Stimulated activated CD4-positive, alpha-beta T cell treated with anti-CD3 and anti-CD28 coated beads, Interleukin-2, amount 100 ng/mL, for 48 hours (primary cell): ENCODE measurements at places on chromosomes 11 and 22.
A peak's percentile ranks its signal among the peaks of the same experiment; 100 is the strongest.

DNA sequence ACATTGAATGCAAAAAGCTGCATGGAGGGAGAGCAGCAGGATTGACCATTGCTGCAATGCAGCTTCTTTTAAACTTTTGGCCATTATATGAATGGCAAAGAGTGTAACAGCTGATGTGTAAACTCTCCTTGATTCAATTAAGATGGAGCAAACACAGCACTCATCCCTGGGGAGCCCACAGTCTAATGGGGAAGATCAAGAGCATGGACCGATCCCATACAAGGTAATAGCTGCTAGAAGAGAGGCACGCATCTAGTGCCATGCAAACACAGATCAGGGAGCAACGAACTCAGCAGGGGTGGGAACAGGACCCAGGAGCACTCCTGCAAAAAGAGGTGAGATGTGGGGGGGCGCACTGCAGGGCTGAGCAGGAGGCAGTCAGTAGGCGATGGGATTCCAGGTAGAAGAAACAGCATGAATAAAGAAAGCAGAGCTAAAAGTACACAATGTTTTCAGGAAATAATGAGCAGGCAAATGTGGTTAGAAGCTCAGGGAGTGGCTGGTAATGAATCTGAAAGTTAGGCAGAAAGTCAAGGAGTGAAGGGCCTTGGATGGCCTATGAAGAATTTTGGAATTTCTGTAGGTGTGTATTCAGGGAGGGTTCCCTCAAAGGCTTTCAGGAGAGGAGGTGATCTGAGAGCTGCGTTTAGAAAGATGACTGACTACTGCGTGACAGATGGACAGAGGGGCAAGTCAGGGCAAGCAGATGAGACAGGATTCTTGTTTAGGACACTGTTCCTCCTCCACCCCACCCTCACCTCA is 17.2 kb upstream of the BMAL1 start:
- no peak for DNase-seq

GRCh38 chr22:42272431-42272999 is 2.1 kb upstream of the TCF20 start:
- DNase-seq = no peak

DNA sequence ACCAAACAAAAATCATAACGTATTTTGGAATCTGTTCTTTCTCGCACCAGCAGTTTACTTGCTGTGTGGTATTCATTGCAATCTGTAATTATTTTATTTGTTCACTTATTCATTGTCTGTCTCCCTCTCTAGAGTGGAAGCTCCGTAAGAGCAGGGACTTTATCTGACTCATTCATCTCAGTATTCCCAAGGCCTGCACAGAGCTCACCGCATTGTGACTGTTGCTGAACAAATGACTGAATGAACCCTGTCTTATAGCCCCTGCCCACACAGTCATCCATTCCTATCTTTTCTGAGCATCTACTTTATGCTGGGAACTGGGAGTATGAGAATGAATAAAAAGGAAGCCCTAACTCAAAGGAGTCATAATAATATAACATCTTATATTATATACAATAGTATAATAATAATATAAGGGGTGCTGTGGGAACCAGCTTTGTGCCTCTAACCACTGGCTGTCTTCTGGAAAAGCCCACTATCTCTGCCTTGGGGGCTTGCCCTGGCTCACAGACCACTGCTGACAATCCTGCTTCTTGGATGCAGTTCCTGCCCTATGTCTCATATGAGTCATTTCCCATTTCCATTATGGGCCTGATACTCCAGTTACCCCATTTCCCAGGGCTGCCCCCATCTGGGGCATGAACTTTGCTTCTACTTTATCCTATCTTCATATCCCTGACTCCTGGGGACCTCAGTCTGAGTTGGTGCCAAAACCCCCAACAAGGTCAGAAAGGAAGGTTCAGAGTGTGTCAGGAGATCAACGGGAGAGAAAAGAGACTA is 11.0 kb downstream of the XRRA1 start:
- no peak for DNase-seq

GRCh38 chr11:76241243-76242000 is 35.1 kb upstream of the WNT11 start:
- DNase-seq = no peak

DNA sequence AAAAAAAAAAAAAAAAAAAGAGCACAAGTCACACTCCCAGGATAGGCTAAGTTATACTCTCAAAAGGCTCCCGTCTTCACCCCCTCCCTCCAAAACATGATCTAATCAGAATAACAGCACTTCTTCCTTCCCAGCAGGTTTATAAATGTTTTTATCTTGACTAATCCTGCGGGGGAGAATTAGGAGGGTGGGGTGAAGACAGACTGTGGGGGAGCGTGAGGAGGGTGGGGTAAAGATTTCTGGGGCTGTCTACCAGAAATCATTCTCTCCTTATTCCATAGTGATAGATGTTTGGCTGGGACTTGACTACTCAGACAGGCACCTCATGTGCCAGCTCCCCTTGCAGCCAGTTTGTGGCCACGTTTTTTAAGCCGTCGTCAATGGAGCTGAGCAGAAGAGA is 17.0 kb downstream of the KCNE3 start:
- DNase-seq = no peak

- no peak for DNase-seq
Observed at GRCh38 chr11:73019996-73020395, 122.1 kb downstream of the FCHSD2 start.

DNA sequence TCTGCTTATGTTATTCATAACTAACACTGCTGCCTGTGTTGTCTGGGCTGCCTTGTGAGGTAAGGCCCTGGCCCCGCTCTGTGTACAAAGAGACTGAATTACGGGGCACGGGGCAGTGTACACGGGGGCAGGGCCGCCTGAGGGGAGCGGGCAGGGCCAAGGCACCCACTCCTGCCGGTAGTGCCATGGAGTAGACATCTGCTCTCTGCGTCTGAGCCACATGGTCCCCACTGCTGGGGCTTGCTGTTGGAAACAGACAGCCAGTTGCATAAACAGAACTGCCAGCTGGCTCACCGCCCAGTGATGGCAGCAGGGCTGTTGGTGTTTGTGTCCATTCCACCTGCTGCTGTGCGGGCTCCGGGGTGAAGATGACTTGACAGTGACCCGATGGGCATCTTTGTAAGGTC is 19.8 kb downstream of the FAM118A start:
- no peak for DNase-seq

- DNase-seq = no peak
Observed at GRCh38 chr11:21775911-21776310, 417.0 kb upstream of the ANO5 start.

GRCh38 chr22:41619979-41620588 is 759 bp downstream of the DESI1 start:
- peak; percentile 46 for DNase-seq

- DNase-seq = no peak
Observed at GRCh38 chr11:23954730-23955129, 542.1 kb upstream of the LUZP2 start.

DNA sequence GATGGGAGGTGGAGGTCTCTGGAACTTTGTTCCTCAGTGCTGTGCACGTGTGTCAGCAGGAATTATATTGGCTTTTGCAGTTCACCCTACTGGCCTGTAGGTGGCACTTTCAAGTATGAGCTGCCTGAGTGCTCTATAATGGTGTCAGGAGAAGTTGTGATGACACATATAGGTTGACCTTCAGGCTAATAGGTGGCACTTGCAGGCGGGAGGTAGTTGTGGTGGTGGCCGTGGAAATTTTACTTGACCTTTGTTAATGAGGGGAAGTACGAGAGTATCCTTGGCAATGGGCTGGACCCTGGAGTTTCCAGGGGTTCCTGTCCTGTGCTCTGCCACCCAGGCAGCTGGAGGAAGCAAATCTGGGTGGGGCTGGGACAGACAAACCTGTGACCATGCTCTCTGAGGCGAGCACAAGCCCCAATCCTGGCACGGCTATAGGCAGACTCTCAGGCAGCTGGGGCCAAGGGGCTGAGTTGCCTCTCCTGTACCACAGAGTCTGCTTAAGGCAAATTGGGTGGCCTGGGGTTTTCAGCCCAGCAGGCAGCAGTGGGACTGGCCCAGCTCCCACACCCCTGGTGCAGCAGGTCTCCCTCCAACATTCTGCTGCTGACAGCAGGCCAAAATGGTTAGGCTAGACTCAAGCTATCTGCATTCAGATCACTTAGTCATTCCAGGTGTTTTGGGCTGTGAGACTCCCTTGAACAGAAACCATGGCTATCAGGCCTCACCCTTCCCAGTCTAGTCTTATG is 147.5 kb upstream of the CTSC start:
- peak; percentile 18 for DNase-seq

GRCh38 chr11:34284811-34285481 is 72.9 kb downstream of the ABTB2 start:
- DNase-seq = no peak

DNA sequence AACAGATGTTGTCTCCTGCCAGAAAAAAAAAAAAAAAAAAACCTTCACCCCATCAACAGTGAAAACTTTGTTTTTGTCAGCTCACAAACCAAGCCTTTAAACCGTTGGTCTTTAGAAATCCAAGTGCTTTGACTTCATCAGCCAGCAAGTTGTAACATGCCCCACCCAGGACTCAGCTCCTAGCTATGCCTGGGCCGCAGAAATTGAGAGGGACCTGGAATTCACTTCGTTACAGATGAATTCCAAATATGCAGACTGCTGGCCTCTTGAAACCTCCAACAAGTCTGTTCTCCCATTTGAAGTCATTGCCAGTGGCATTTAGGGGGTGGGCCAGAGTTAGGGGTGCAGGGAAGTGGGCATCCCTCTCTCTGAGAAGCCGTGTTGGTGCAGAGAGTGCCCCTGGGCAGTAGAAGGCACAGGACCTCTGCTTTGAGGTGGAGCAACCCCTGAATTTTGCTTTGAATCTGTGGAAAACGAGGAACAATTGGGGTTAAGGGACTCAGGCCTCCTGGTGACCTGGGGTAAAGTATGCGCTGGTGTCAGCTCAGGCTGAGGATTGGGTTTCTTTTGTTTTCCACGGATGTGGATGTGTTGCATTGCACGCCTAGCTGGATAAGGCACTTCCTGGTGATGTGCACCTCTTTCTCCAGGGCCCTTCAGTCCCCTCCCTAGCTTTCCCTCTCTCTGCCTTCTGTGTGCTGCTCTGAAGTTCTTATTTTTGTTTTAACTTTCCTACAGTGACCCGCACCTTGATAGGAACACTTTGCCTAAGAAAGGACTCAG is 109.5 kb downstream of the DBX1 start:
- no peak for DNase-seq

GRCh38 chr22:30905696-30906341 is 62.8 kb downstream of the MORC2 start:
- DNase-seq = no peak

- no peak for DNase-seq
Observed at GRCh38 chr11:5242933-5243815, 6.5 kb downstream of the HBG1 start.

GRCh38 chr11:36356201-36356600 is 60.1 kb downstream of the PRR5L start:
- no peak for DNase-seq

DNA sequence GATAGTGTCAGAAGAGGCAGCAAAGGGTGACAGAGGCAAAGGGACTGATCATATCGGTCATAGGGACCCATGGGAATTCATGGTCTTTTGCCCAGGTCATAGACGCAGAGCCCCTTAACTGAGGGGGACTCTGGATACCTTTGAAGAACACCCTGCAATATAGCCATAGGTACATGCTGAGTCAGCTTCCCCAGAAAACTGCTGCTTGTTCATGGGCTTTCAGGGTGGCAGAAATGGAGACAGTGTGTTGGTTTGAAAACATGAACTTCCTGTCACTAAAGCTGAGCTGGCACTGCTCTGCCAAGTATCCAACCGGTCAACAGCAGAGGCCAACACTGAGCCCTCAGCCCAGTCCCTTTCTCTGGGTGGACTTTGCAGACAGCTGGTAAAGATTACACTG is 114.2 kb downstream of the EFCAB6 start:
- DNase-seq = no peak

- DNase-seq = peak; percentile 55
Observed at GRCh38 chr11:122696662-122697061, 41.1 kb downstream of the UBASH3B start.

DNA sequence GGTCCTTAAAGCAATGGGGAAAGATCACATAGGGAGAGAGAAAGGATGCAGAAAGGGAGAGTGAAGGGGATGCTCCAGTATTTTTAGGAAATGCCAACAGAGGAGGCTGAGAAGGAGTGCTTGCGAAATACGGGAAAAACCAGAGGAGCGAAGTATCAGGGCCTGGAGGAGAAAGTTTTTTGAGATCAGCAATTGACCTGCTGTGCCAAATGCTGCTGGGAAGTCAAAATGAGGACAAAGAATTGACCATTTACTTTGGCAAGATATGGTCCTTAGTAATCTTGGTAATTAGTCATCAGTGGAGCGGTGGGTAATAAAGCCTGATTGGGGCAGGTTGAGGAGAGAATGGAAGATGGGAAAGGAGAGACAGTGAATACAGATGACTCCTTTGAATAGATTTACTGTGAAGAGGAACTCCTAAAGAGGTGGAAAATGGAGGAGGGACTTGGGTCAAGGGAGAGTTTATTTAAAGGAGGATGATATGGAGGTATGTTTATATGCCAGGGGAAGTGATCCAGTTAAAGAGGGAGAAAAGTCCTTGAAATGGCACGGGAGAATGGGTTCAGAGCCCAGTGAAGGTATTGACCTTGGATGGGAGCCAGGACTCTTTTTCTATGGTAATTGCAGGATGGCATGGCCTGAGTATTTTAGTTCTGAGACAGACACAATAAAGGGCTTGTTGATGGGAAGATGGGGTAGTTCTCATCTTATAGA is 111.5 kb downstream of the PKNOX2 start:
- DNase-seq = no peak

GRCh38 chr11:75063741-75064314 is 32.8 kb downstream of the OR2AT4 start:
- DNase-seq = no peak

- no peak for DNase-seq
Observed at GRCh38 chr22:42280836-42281235, 10.4 kb upstream of the TCF20 start.

DNA sequence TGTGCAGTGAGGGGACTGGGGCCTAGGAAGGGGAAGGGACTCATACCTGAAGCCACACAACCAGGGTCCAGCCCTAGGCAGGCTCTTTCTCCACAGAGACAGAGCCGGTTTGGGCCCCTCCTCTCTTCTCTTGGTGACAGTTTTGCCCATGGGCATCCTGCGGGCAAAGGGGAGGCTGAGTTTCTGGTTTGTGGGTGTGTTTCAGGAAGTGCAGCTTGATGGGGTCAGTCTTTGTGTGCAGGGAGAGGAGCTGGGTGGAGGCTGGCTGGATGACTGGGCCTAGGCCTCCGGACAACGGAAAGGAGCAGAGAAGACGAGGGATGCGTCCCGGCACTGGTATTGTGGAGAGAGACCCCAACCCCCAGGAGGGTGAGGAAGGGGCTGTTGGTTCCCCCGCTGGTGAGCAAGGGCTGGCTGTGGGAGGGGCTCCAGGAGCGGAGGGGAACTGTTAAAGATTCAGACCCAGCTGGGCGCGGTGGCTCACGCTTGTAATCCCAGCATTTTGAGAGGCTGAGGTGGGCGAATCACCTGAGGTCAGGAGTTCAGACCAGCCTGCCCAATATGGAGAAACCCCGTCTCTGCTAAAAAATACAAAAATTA is 23.4 kb upstream of the CELSR1 start:
- DNase-seq = no peak

- DNase-seq = no peak
Observed at GRCh38 chr11:95325777-95326258, 94.8 kb upstream of the SESN3 start.

DNA sequence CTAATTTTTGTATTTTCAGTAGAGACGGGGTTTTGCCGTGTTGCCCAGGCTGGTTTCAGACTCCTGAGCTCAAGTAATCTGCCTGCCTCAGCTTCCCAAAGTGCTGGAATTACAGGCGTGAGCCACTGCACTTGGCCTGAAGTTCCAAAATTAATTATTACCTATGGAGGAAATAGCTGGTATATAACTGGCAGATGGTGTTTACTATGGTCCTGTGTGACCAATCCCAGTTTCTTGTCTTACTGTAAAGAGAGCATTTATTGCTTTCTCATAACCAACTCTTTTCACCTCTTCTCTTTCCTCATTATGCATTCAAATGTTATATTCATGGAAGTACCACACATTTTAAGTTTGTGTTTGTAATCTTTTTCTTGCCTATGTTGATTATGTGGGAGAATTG is 24.2 kb upstream of the ACAT1 start:
- no peak for DNase-seq
